Activated T-cell treated with anti-CD3 and anti-CD28 coated beads for 1 hour (primary cell): ENCODE measurements at places on chromosomes 7 and 10.

DNA sequence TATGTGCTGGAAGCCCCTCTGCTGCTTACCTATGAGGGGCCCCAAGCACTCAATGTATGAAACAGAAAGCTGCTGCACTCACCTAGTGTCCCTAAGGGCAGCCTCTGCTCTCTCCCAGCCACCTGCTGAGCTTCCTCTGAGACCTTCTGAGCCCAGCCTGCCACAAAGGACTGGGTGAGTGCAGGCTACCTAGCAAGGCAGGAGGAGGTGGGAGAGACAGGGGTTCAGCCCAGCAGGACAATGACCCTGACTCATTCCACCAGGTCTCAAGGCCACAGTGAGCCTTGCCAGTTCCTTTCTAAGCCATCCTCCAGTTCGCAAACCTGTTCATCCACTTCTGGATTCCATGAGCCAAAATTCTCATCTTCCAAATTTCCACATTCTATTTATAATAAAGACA, 16.3 kb downstream of the VOPP1 start:
- no peak for DNase-seq

- DNase-seq = no peak
These were observed 44.6 kb upstream of the SEPHS1 start for GRCh38 chr10:13392701-13393100.

- DNase-seq = no peak
These were observed 81.6 kb downstream of the UNCX start for GRCh38 chr7:1314021-1314907.

- DNase-seq = no peak
These were observed 1120.0 kb downstream of the SORCS1 start for GRCh38 chr10:106044503-106044902.

- no peak for DNase-seq
These were observed 8.9 kb downstream of the GIGYF1 start for GRCh38 chr7:100685049-100685605.

DNA sequence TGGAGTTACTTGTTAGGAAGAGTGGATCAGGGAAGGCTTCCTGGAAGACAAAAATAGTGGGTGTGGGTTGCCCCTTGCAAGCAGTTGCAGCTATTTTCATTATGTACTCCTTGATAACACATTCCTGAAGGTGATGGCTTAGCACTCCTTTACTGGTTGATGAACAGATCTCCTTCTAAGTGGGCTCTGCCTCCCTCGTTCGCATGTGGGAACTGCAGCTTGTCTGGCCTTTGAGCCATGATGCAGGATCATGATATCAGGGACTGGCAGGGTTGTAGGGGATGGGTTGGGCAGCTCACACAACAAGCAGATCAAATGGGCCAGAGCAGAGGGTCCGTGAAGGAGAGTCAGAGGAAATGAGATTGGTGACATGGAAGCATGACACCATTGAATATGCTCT, 28.8 kb upstream of the LRRC4 start:
- DNase-seq = no peak

- no peak for DNase-seq
These were observed 38.0 kb upstream of the VSIR start for GRCh38 chr10:71811351-71811750.

DNA sequence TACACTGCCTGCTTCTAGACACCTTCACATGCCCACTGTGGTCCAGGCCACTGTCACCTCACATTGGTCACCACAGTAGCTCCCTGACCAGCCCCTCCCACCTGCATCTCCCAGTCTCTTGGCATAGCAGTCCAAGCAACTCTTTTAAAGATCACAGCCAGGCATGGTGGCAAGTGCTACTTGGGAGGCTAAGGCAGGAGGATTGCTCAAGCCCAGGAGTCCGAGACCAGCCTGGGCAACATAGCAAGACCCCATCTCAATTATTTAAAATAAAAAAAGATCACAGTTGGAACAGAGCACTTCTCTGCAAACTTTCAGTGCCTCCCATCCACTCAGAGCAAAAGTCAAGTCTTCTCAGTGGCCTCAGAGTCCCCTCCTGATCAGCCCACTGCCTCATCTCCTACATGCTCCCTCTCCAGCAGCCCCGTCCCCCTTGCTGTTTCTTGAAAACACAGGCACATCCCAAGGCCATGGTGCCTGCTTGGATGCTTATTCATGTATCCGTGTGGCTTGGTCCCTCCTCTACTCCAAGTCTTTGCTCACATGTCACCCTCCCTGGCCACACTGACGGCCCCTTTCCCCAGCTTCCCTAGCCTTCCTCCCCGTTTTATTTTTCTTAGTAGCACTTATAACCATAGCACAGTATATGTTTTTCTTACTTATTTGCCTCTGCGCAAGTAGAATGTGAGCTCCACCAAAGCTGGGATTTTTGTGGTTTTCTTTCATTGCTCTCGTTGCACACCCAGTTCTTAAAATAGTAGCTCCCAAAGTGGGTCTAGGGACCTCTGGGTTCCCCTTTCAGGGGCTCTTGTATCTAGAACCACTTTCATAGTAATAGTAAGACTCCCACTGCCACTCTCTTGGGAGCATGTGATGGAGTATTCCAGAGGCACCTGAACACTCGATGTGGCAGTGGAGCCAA, 19.5 kb downstream of the TSPAN15 start:
- DNase-seq = no peak
